ENCODE measurements at places on chromosomes 13 and 19.

DNA sequence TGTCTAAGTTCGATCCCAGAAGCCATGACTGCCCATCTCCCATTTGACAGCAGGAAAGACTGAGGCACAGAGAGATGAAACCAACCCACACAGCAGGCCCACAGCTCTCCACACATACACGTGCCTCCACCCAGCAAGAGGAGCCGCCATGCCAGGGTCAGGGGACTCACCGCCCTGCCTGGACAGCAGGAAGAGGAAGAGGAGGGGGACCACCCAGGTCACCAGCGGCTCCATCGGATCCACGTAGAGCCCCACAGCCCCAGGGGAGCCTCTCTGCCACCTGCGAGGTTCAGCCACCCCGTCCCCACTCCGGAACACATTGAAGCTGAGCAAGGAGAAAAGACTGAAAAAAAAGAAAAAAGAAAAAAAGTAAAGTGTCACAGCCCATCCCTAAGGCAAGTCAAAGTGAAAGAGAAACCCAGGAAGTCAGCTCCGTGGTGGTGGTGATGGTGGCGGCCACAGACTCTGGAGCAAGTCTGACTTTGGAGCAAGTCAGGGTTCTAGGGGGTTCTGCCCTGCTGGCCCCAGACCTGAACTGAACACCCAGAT is at the start of gene IL12RB1:
Gene IL12RB1, minus strand, starts transcription at position 345 of the 549 bp plus-strand sequence. Its CDS starts 111 bp downstream, at position 234.
- DNase-seq = no peak

DNA sequence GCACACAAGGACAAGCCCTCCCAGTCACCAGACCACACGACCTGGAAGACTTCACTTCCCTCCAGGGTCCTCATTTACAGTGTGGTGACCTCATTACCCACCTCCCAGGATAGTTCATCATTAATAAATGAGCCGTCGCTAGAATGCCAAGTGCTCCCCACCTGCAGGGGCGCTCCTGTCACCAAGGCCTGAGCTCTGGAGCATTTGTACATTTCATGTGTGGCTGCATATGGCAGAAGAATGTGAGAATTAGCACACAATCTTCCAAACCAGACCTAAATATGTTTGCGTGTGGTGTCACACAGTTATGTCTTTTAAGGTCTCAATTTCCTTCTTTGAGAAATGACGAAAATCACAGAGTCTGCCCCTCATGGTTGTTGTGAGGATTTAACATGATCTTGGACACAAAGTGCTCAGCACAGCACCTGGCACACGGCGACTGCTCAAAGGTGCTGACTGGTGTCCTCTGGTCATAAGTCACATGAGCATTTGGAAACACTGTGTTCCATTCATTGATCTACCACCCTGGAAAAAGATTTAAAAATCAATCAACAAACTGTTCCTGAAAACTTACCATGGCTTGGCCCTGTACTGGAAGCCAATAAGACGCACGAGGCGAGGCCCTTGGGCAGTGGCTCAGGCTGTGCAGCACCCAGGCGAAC is 150.6 kb upstream of the SPACA7 start:
- DNase-seq = no peak

DNA sequence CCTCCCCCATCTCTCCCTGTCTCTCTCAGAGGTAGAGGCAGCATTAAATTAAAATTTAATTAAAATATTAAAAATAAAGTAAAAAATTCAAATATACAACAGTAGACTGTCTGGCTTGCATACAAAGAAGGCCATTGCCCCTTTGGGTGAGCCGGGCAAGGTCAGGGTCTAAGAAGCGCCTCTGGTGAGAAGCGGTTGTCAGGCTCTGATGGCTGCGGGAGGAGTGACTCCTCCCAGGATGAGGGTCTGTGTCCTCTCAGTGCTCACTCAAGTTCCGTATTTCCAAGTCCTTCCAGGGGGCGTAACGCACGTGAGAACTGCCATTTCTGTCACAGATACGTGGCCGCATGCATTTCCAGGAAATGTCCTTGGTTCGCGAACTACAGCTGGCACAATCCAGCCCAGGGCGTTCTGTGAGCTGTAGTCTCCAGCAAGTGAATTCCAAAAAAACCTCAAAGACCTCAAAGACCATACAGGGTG is 737 bp upstream of the ZNF181 start:
- peak; percentile 17 for DNase-seq

DNA sequence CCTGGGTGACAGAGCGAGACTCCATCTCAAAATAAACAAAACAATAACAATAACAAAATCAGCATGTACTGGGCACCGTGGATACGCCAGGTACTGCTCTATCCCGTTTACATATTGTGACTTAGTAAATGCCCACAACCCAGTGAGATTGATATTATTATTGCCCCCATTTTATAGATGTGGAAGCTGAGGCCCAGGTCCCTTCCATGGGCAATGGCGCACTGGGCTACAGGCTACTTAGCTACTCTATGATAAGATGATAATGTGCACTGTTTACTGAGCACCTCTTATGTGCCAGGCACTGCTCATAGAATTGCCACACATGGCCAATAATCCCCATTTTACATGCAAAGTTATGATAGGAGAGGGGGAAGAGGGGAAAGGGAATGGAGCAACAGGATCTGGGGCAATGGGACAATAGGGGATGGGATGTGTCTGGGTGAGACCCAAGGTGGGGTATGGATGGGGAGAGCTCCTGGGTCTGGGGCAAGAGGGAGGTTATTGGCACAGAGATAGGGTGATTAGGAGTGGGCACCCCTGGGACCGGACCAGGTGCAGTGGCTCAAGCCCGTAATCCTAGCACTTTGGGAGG is 5.4 kb downstream of the KCNN4 start:
- DNase-seq = no peak

GRCh38 chr13:99507054-99507453 is 5.8 kb downstream of the TM9SF2 start:
- no peak for DNase-seq

- DNase-seq = peak; percentile 60
Measured at GRCh38 chr19:48330012-48330681, 4.8 kb downstream of the EMP3 start.

GRCh38 chr13:103510007-103510535 is 443.9 kb upstream of the SLC10A2 start:
- no peak for DNase-seq

DNA sequence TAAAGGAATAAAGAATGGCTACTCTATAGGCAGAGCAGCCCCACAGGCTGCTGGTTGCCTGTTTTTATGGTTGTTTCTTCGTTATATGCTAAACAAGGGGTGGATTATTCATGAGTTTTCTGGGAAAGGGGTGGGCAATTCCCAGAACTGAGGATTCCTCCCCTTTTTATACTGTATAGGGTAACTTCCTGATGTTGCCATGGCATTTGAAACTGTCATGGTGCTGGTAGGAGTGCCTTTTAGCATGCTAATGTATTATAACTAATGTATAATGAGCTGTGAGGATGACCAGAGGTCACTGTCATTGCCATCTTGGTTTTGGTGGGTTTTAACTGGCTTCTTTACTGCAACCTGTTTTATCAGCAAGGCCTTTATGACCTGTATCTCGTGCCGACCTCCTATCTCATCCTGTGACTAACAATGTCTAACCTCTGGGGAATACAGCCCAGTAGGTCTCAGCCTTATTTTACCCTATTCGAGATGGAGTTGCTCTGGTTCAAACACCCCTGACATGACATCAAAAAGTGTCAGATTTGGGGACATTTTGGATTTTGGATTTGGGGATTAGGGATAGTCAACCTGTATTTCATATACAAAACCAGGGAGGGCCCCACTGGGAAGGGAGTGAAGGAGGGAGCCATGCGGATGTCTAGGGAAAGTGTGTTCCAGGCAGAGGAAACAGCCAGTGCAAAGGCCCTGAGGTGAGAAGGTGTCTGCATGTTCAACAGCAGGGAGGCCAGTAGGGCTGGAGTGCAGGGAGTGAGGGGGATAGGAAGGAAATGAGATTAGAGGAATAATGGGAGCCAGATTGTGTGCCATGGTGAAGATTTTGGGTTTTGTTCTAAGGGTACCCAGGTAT is 10.9 kb downstream of the FXYD5 start:
- DNase-seq = no peak

- DNase-seq = no peak
Measured at GRCh38 chr19:31678421-31678820, 329.2 kb upstream of the TSHZ3 start.

GRCh38 chr19:38718747-38719543 is 25.3 kb downstream of the CAPN12 start:
- no peak for DNase-seq

GRCh38 chr19:39946532-39946931 is 12.1 kb upstream of the FCGBP start:
- DNase-seq = no peak

GRCh38 chr19:38229585-38230073 is 5.6 kb upstream of the DPF1 start:
- peak; percentile 40 for DNase-seq

- DNase-seq = no peak
Measured at GRCh38 chr13:57641051-57641450, 9.5 kb downstream of the PCDH17 start.

GRCh38 chr13:44790289-44790688 is 199.0 kb downstream of the NUFIP1 start:
- DNase-seq = no peak

DNA sequence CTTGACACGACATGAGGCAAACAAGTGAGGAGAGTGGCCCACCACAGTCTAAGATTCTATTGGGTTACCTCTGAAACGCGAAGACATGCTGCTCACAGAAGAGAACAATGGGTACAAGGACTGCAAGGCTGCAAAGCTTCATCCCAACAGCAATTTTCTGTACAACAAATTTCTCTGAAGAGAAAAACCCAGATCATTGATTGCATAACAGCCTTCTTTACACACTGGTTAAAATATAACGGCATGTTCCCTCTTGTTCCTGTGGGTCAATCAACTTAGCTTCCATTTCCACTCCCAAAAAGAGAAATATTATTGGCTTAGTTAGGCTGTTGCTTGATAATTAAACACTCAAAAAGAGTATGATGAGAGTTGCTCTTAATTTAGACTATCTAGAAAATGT is at the start of gene CPB2:
Gene CPB2, minus strand, starts transcription at position 166 of the 400 bp plus-strand sequence. Its CDS starts 24 bp downstream, at position 142.
- no peak for DNase-seq

GRCh38 chr19:42436006-42436405 is 6.7 kb downstream of the CXCL17 start:
- DNase-seq = no peak

DNA sequence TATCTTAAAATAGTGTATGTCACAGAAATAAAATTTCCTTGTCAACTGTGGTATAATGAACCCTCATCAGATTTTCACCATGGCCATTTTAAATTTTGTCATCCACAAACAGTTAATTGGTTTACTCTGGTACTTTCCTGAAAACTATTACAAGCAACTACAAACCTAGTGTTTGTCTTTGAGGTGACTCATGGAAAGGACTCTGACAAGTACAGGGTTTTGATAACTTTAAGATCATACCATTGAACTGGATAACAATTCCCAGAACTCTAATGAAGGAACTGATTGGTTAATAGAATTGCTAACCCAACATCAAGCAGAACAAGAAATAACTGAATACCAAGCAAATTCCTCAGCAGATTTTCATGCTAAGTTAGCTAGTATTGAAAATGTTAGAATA is 237.7 kb upstream of the IPO5 start:
- no peak for DNase-seq

GRCh38 chr13:29756506-29756905 is 93.9 kb downstream of the UBL3 start:
- no peak for DNase-seq

GRCh38 chr13:94968757-94969086 is 256.4 kb upstream of the SOX21 start:
- no peak for DNase-seq

DNA sequence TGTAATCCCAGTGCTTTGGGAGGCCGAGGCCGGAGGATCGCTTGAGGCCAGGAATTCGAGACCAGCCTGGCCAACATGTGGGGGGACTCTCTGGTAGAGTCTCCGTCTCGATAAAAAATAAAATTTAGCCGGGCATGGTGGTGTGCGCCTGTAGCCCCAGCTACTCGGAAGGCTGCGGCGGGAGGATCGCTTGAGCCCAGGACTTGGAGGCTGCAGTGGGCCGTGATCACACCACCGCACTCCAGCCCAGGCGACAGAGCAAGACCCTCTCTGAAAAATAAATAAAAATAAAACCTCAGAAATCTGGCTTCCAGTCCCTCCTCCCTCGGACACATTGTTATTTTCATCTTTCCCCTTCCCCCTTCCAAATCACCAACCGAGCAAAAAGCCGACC is 332 bp downstream of the IRGQ start:
- DNase-seq = no peak

DNA sequence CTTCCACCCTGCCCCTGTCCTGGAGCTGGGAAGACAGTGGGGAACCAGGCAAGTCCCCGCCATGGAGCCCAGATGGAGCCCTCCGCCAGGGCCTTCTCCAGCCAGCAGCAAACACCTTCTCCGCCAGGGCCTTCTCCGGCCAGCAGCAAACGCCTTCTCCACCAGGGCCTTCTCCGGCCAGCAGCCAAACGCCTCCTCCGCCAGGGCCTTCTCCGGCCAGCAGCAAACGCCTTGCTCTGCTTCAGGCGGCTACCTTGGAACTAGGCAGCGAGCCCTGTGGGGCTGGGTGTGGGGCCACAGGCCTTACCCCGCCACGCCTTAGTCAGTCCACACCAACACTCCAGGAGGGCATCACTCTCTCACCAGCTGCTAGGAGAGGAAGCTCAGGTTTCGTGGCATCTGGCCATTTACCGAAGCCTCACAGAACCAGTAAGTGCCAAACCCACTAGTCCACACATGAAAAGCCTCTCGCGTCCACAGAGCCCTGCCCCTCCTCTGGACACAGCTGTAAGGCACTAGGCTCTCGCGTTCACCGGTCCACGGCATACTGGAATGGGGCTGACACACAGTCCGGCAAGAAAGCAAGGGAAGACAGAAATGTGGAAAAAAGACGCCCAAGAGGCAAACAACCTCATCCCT is 41.0 kb downstream of the MLLT1 start:
- no peak for DNase-seq

DNA sequence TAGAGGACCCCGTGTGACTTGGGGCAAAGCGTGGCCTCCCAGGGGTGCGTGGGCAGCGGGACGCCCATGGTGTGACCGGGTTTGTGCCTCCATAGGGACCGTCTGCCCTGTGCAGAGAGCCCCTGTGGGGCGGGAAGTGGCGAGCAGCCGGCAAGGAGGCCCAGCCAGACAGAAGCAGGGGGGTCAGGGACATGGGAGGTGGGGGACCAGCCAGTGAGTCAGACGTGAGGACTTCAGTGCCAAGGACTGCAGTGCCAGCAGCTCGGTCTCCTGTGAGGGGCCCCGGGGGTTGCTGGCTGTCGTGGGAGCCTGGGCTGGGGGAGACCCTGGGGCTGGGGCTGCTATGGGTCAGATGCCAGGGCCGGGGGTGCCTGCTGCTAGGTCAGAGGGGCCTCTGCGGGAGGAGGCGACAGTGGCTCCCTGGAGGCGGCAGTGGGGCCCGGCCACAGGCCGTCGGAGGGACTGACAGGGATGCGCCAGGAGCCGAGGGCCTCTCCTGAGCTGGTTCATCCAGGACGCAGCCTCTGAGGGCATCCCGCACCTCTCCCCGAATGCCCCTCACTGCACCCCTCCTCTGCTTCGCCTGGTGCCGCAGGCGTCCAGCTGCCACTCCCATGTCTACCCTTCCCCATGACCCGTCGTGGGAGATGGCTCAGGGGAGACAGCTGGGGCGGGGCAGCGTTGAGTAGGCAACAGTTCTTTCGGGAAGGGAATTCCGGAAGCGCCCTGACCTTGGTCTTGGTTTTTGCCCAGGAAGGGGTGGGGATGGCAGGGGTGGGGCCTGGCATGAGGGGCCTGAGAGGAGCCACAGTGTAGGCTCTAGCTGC is 80.0 kb downstream of the KDM4B start:
- DNase-seq = no peak

- no peak for DNase-seq
Measured at GRCh38 chr19:4456843-4457653, 546 bp downstream of the UBXN6 start.

Data from stimulated activated CD8-positive, alpha-beta memory T cell treated with anti-CD3 and anti-CD28 coated beads, Interleukin-7, amount 100 ng/mL, for 24 hours (primary cell).